Gastroesophageal sphincter (tissue), 4 donors: ENCODE measurements at places on chromosomes 3 and 15.

DNA sequence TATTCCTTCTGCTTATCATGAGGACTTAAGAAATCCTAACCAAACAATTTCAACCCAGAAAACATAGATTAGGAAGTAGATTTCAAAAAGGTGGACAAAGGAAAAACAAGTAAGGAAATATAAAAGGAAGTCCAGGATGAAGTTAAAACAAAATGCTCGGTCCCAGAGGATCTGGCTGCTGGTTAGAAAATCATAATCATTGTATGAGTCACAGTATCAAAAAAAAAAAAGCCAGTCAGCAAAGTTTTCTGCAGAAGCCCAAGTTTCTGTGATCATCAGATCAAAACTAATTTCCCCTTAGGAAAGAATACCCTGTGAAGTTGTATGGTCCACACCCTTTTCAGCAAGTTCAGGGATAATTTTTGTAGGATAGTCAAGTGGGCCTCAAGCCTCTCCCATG, 43.0 kb upstream of the LRTM1 start:
- no peak for ATAC-seq

DNA sequence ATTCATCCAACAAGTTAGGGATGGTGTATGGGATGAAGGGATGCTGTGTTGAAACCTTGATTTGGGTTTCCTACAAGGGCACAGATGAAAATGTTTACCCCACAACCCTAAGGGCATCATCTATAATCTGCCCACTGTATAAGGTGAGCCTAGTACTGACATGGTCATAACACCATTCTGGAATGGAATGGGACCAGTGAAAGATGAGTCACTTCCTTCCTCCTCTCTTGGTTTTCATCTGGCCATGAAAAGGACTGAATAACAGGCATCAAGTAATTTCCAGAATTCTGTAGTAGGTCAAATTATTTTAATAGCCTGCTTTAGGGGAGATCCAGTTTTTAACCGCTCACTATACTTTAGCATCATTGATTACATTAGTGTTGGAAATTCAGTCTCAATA, 538.6 kb downstream of the NR2F2 start:
- no peak for ATAC-seq

- no peak for ATAC-seq
These were observed 155.6 kb upstream of the HES1 start for GRCh38 chr3:193980326-193980725.

DNA sequence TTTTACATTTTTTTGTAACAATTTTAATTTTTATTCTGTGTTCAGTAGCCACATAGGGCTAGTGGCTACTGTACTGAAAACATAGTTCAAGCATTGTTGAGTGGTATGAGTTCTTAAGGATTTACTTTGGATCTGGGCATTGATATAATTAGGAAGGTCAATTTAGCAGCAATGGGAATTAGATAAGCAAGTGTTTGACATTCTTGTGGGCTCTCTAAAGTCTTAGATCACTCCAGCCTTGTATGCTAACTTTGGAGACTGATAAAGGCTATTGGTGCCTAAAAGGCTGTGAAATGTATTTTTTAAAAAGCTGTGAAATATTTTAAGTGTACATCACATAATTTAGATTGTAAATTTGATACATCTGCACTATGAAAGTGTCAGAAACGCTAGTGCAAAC, 2.5 kb upstream of the DNAJC13 start:
- ATAC-seq: no peak
